ENCODE measurements at places on chromosomes 4 and X.

DNA sequence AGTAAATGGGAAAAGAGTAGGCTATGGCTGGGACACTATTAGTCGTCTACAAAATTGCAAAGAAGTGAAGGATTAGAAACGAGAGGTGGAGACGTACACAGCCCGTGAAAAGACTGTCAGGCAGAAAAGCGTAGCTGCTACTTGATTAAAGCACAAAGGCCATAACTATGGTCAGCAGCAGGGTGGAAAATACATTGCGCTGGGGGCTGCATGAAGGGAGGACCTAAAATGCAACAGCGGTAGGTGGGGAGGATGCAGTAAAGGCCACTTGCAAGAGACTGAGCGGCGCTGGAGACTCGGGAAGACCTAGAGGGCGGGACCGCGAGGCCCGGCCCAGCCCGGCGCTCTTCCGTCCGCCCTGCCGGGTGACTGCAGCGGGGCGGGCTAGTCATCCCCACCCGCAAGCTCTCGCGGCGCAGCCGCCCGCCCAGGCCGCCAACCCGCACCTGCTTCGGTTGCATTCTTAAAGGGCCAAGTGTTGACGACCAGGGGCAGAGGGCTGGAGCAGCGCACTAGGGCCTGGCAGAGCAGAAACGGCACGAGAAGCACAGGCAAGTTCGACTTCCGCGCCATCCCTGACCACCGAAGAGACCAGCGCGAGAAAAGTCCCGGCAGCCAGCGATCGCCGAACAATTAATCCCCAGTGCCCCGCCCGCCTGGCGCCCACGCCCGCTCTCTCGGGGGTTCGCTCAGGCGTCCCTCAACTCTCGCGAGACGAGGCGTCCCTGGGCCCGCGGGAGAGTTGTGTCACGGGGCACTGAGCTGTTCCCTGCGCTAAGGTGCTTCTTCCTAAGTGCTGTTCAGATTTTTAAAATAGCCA lies at the start of gene AGA:
Gene AGA, minus strand, starts transcription at position 635 of the 820 bp plus-strand sequence. Its CDS starts 62 bp downstream, at position 573.
- peak; percentile 95 for DNase-seq

- no peak for DNase-seq
Observed at GRCh38 chr4:128608006-128608405, 201.5 kb upstream of the JADE1 start.

DNA sequence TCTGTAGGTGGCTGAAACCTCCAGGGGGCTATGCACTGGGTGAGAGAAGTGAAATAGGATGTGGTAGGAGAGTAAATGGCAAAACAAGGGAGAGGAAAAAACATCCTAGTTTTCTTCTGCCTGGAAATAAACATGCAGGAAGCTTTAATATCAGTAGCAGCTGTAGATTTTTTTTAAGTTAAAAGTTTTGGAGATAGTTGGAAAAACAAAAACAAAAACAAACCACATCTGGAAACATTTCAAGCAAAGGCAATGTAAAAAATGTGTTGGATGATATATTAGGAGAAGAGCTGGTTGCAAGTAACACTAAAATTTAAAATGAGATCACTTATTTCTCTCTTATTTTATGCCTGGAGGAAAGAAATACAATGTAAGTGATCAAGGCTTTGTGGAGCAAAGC lies 388.0 kb downstream of the SPRY1 start:
- DNase-seq, result no peak

- no peak for DNase-seq
Observed at GRCh38 chr4:122762520-122762919, 30.0 kb downstream of the BBS12 start.

- no peak for DNase-seq
Observed at GRCh38 chr4:166458756-166459155, 585.7 kb downstream of the TLL1 start.

DNA sequence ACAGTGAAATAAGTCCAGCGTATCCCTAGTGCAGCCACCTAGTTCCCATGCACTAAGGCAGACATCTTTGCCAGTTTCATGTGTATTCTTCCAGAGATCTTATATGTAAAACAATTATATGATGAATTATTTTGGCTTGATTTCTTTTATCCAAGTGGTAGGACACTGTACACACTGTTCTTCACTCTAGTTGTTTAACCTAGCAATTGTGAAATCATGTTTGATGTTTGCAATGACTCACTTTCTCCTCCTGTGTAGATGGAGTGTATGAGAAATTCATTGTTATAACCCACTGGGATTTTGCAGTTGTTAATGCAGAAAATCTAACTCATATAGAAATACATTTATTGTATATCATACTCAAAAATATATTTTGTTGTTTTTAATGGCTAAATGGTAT lies 17.5 kb upstream of the TBC1D1 start:
- DNase-seq, result no peak

DNA sequence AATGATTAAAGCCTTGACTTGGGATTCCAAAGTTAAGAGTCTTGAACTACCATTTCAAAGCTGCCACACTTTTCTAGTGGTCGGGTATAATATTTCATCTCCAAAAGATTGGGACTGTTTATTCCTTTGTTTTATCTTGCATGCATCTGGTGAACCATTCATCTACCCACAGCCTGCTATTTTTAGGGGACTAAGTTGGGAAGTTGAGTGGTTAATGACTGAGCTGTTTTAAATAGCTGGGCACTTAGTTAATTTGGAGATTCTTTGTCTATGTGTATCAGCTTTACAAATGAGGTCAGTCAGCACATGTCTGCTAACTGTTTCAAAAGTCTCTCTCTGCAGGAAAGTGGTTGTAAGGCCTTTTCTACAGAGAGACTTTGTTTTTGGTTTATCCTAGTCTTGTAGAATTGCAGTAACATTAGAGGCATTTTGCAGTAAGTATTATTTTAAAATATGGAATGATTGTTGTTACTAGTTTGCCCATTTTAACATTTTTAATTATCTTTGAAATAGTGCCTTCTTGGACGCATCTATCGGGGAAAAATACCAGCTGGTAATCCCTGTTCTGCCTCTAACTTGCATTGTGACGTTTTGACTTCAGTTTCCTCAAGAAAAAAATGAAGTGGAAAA lies 8.2 kb downstream of the BMP2K start:
- DNase-seq, result no peak

DNA sequence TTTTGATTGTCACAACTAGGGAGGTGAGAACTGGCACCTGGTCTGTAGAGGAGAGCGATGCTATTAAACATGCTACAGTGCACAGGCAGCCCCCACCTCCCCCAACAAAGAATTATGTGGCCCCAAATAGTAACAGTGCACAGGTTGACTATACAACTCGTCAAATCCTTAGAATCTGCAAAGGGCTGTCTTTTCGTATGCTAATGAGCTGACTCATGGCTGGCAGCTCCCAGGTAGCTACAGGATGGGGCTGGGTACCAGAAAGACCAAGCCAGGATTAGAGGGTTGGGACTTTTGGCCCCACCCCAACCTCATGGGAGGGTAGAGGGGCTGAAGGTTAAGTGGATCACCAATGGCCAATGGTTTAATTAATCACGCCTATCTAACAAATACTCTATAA lies 104.7 kb upstream of the SORBS2 start:
- no peak for DNase-seq
